ENCODE measurements at places on chromosomes 5 and 9. TPM values are rescaled to one million over a fixed set of nuclear protein-coding genes. Genes with fewer than 3 reads are reported as not detected.

DNA sequence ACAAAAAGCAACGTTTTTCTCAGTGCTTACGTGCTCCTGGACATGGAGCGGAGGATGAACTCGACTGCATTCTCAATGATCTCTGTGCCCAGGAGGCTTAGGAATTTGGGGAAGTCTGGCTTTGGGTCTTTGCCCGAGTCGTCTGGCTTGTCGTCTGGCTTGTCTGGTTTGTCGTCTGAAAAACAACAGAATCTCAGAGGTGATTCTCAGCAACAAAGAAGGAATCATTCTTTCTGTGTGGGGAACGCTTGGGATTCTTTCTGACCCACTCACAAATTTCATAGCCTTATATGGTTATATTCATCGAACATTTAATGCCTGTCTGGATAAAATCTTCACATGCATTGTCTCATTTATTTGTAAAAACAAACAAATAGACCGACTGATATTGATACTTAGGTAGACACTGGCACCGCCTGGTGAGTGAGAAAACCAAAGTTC, 4.7 kb downstream of the C5orf46 start:
- H3K36me3 ChIP-seq, result no peaks in the 10 kb centered on the region
- H3K27me3 ChIP-seq, result no peaks in the 10 kb centered on the region

DNA sequence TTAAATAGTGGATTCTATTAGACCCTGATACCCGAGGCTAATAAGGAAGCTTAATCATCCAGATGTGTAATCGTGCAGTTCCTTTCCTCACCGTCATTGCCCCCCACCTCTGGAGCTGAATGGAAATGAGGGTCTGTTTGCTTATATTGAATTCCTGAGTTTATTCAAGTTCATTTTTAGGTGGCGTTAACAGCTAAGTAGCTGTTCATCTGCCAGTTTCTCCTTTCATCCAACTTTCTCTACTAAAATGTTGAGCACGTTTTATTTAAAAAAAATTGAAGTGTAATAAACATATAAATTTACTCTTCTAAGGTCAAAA, 291.0 kb downstream of the DOCK8 start:
- H3K4me1 ChIP-seq, result peaks cover 3% of the 10 kb centered on the region
- peak overlapping the region; percentile 77 for H3K4me3 ChIP-seq
- peak overlapping the region; percentile 84 for H3K27ac ChIP-seq
- H3K36me3 ChIP-seq, result no peaks in the 10 kb centered on the region
- no peak for DNase-seq

DNA sequence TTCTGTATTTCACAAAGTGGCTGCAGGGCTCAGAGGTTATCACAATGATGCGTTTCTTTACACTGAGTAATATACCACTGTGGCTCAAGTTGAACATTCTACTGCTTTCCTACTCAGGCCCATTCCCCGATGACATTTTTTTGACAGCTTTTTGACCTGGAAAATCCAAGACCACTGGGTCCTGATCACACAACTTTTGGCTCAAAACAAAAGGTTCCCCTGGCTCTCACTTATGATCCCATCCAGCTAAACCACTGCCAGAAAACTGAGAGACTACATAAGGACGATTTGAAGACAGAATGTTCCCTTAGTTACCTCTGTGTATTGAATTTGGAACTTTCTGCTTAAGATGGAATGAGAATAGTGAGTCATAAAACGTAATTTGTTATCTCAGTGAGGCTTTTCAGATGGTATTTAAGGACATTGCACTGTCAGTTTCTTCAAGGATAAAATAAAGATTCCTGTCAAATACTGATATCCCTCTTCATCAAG, 78.0 kb upstream of the FBXL7 start:
- DNase-seq, result no peak
- H3K4me1 ChIP-seq, result no peaks in the 10 kb centered on the region

- H3K27me3 ChIP-seq, result no peaks in the 10 kb centered on the region
- DNase-seq, result peak; percentile 91
- H3K4me3 ChIP-seq, result no peak overlapping the region
- H3K27ac ChIP-seq, result peak overlapping the region; percentile 62
- no peaks in the 10 kb centered on the region for H3K36me3 ChIP-seq
- peaks cover 12% of the 10 kb centered on the region for H3K4me1 ChIP-seq
Observed at GRCh38 chr9:129776938-129777768, 24.3 kb upstream of the PTGES start.

- DNase-seq, result no peak
- no peak overlapping the region for H3K4me3 ChIP-seq
- H3K27ac ChIP-seq, result no peak overlapping the region
- H3K4me1 ChIP-seq, result no peaks in the 10 kb centered on the region
Observed at GRCh38 chr9:96871176-96871575, 16.9 kb upstream of the ZNF782 start.

GRCh38 chr9:78539904-78540303, 243.0 kb downstream of the PSAT1 start:
- no peak overlapping the region for H3K4me3 ChIP-seq

- no peak overlapping the region for H3K4me3 ChIP-seq
- no peaks in the 10 kb centered on the region for H3K27me3 ChIP-seq
- no peak overlapping the region for H3K27ac ChIP-seq
- no peaks in the 10 kb centered on the region for H3K36me3 ChIP-seq
- no peaks in the 10 kb centered on the region for H3K4me1 ChIP-seq
- DNase-seq, result no peak
Observed at GRCh38 chr9:18056269-18056992, 417.5 kb upstream of the ADAMTSL1 start.

DNA sequence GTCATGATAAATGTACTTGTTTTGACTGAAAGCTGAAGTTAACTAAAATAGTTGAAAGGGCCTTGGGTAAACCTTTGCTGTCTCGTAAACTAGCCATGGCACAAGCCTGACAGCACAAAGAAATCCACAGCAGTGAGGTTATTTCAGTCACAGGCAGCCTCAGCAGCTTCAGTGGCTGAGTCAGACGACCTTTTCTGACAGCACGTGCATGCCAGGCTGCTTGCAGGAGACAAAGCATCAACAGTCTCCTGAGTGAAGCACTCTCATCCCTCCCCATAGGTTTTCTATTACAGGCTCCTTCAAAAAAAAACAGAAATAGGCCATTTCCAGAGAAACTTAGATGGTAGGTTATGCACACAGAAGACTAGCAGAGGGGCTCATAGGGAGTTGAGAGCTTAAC, 34.6 kb downstream of the OXCT1 start:
- H3K4me1 ChIP-seq, result peaks cover 19% of the 10 kb centered on the region
- no peaks in the 10 kb centered on the region for H3K27me3 ChIP-seq
- peak; percentile 58 for DNase-seq
- H3K36me3 ChIP-seq, result peaks cover 36% of the 10 kb centered on the region
- H3K4me3 ChIP-seq, result no peak overlapping the region
- H3K27ac ChIP-seq, result peak overlapping the region; percentile 54

DNA sequence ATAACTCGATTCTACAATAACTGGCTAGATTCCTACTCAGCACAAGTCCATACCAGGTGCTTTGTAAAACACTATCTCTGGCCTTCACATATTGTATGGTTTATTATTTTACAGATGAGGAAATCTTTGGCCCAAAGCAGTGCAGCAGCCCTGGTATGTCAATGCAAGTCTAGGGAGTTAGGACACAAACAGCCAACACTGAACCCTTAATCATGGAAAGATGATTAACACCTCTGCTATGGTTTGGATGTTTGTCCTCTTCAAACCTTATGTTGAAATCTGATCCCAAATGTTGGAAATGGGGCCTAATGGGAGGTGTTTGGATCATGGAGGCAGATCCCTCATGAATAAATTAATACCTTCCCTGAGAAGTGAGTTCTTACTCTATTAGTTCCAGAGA, 76.6 kb downstream of the MAPKAP1 start:
- H3K27me3 ChIP-seq, result no peaks in the 10 kb centered on the region
- H3K4me3 ChIP-seq, result no peak overlapping the region
- peaks cover 70% of the 10 kb centered on the region for H3K4me1 ChIP-seq
- H3K27ac ChIP-seq, result no peak overlapping the region

- no peak overlapping the region for H3K4me3 ChIP-seq
- peaks cover 36% of the 10 kb centered on the region for H3K4me1 ChIP-seq
- no peaks in the 10 kb centered on the region for H3K27me3 ChIP-seq
- H3K27ac ChIP-seq, result no peak overlapping the region
Observed at GRCh38 chr5:132383984-132384383, 14.5 kb downstream of the SLC22A5 start.

DNA sequence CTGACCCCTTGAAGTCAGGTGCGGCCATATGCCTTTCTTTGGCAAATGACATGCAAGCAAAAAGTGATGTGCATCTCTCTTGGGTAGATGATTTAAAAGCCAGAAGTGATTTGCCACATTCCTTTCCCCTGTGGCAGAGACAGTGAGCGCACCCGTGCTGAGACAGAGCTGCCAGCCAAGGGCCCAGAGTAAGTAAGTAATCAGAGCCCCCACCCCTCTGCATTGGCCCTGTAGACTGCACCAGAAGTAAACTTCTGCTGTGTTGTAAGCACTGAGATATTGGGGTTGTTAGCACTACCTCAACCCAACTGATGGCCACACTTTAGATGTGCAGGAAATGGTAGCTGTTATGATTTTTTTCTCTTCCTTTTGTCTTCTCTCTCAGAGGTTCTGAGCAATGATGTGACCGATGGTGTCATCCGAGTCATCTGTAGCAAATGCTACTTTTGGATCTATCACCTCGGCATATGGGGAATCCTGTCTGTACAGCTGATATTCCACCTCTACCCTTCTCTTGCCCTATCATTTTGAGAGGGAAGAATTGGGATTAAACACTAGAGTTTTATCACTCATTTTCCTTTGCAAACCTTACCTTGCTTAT, 58.0 kb downstream of the DOCK2 start:
- H3K36me3 ChIP-seq, result no peaks in the 10 kb centered on the region
- no peaks in the 10 kb centered on the region for H3K27me3 ChIP-seq
- no peak for DNase-seq
- H3K27ac ChIP-seq, result no peak overlapping the region
- no peak overlapping the region for H3K4me3 ChIP-seq
- no peaks in the 10 kb centered on the region for H3K4me1 ChIP-seq

GRCh38 chr9:16458696-16459420, 411.6 kb downstream of the BNC2 start:
- no peaks in the 10 kb centered on the region for H3K36me3 ChIP-seq
- DNase-seq, result no peak
- H3K4me3 ChIP-seq, result no peak overlapping the region
- no peak overlapping the region for H3K27ac ChIP-seq

DNA sequence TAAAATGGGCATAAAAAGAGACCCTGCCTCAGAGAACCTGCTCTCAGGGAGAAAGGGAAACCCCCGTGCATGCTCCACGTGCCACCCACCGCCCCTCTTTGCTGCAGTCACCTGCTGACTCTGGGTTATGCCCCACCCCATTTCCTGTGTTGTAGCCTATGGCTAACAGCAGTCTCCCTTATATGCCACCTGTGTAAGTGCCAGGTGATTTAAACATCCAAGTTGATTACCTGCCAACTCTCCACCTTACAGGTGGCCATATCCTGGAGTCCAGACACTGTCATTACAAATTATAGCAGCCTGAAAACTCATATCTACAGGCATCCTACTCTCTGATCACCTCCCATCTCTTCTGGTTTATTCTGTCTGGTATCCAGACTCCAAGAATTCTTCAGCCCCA, 242.6 kb downstream of the HSPA4 start:
- no peak overlapping the region for H3K27ac ChIP-seq
- H3K4me3 ChIP-seq, result no peak overlapping the region
- no peaks in the 10 kb centered on the region for H3K27me3 ChIP-seq
- no peaks in the 10 kb centered on the region for H3K4me1 ChIP-seq

- H3K27me3 ChIP-seq, result no peaks in the 10 kb centered on the region
- no peak for DNase-seq
- H3K4me1 ChIP-seq, result peaks cover 8% of the 10 kb centered on the region
- no peaks in the 10 kb centered on the region for H3K36me3 ChIP-seq
- H3K4me3 ChIP-seq, result peak overlapping the region; percentile 44
- no peak overlapping the region for H3K27ac ChIP-seq
Observed at GRCh38 chr9:99184110-99184474, 37.6 kb downstream of the ALG2 start.

DNA sequence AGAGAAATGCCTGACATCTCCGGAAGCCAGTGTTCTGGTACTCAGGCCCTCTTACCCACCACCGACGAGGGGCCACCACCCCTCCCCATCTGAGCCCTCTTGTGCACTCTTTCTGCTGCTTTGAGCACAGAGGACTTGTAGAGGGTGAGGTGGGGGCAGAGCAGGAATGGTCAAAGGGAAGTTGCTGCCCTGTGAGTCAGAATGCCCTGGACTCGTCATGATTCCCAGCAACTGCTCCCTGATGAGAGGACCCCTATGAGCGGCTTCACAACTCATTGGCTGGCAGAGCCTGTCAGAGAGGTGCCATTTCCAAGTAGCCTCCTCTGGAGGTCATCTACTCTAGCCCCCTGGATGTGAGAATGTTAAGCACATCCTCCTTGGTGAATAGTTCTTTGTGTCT, 845 bp downstream of the ECSCR start:
- peak overlapping the region; percentile 86 for H3K27ac ChIP-seq
- H3K4me1 ChIP-seq, result peaks cover 17% of the 10 kb centered on the region
- peak overlapping the region; percentile 54 for H3K4me3 ChIP-seq

- no peaks in the 10 kb centered on the region for H3K4me1 ChIP-seq
- DNase-seq, result no peak
- H3K27ac ChIP-seq, result no peak overlapping the region
- H3K27me3 ChIP-seq, result no peaks in the 10 kb centered on the region
- no peak overlapping the region for H3K4me3 ChIP-seq
Observed at GRCh38 chr5:10499776-10500175, 58.1 kb downstream of the ROPN1L start.

DNA sequence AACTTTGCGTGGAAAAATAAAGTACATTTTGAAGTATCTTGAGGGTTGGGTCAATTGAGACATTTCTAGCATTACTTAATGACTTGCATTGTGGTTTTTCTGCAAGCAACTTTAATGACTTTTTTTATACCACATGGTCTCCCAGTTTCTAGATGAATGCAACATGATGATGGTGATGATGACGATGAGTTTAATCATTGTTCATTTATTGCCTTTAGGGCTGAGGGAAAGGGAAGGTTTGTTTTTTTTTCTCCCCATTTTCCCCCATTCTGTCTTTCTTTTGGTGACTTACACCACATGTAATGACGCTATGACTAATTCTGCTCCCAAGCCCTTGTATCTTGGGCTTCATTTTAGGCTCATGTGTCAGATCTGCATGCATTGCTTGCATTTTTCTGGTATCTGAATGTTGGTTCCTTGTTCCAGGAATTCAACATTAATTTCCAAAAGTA, 57.7 kb upstream of the NXNL2 start:
- no peaks in the 10 kb centered on the region for H3K36me3 ChIP-seq
- H3K27ac ChIP-seq, result no peak overlapping the region
- H3K4me3 ChIP-seq, result no peak overlapping the region
- DNase-seq, result no peak
- H3K27me3 ChIP-seq, result no peaks in the 10 kb centered on the region
- peaks cover 10% of the 10 kb centered on the region for H3K4me1 ChIP-seq

GRCh38 chr5:53170746-53171349, 61.3 kb upstream of the MOCS2 start:
- no peaks in the 10 kb centered on the region for H3K4me1 ChIP-seq
- no peak overlapping the region for H3K27ac ChIP-seq
- H3K27me3 ChIP-seq, result peaks cover 3% of the 10 kb centered on the region
- DNase-seq, result no peak
- no peak overlapping the region for H3K4me3 ChIP-seq

- H3K27ac ChIP-seq, result no peak overlapping the region
- H3K27me3 ChIP-seq, result no peaks in the 10 kb centered on the region
- H3K4me3 ChIP-seq, result no peak overlapping the region
- no peak for DNase-seq
Observed at GRCh38 chr9:123787416-123787815, 142.5 kb downstream of the DENND1A start.

- no peaks in the 10 kb centered on the region for H3K27me3 ChIP-seq
- peaks cover 94% of the 10 kb centered on the region for H3K4me1 ChIP-seq
- H3K4me3 ChIP-seq, result no peak overlapping the region
- no peak for DNase-seq
- peak overlapping the region; percentile 96 for H3K27ac ChIP-seq
Observed at GRCh38 chr9:121292801-121293241, 24.9 kb downstream of the GSN start.

The IFNA17 gene
- total RNA-seq, result not detected

The ADAMTS13 gene
- total RNA-seq, result 1.4 TPM

The SLC36A2 gene
- total RNA-seq, result 0.14 TPM

The PCDHB3 gene
- total RNA-seq, result 2.9 TPM

The PPP3R2 gene
- not detected for total RNA-seq

The SLC28A3 gene
- total RNA-seq, result 0.26 TPM

The SPATA31C1 gene
- not detected for total RNA-seq

The PAX5 gene
- total RNA-seq, result not detected

Measured in heart left ventricle (tissue), 16 donors.